COLO829 (cell line): ENCODE measurements at places on chromosomes 2 and 18.
A peak's percentile ranks its signal among the peaks of the same experiment; 100 is the strongest.

DNA sequence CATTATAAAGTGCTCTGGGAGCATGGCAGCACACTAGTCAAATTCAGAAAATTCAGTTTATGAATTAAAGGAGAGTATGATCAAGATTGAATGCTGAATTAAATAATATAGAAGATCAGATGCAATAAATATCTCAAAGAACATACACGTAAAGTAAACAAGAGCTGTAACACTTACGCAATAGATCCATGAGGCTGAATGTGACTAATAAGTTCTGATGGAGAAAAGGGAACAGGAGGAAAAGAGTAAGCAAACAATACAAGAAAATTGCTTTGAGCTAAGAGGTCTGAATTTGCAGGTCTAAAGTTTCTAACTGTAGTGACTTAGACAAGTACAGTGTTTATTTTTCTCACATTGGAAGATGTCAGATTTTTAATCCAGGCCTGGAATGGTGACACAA lies 646.7 kb upstream of the ZNF804A start:
- DNase-seq = no peak

GRCh38 chr18:61738042-61738441 lies 154.8 kb downstream of the RNF152 start:
- DNase-seq = peak; percentile 43

- no peak for DNase-seq
Measured at GRCh38 chr2:103615611-103616105, 853.8 kb downstream of the TMEM182 start.

GRCh38 chr2:218472988-218473387 lies 54.1 kb downstream of the VIL1 start:
- DNase-seq = no peak

DNA sequence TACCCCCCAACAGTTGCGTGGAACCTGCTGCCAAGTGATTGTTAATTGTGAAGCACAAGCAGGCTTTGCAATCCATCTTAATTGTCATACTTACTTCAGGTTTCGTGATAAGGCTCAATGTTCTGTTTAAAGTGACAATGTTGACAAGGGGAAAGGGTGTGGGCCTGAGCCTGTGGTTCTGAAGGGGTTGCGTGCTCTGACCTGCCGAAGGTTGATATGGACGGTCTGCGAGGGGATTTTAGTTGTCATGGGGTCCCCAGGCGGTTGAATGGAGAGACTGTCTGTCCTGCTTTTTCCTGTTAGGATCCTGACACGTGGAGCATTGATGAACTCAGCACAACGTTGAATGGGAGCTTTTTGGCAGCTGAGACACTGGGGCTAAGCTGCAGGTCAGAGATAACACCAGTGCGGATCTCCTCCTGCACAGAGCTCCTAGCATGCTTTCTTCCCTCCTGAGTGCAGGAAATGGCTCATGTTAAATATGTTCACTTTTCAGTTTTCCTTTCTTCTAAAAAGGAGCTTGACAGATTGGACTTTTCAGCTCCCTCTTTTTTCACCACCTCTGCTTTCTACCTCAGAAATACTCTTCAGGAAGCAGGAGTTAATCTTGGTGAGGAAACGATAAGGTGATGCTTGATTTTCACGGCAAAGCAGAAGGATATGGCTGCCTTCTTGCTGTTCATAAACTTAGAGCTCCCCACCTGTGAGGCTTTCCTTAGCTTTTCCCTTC lies 62.9 kb upstream of the ZEB2 start:
- no peak for DNase-seq

DNA sequence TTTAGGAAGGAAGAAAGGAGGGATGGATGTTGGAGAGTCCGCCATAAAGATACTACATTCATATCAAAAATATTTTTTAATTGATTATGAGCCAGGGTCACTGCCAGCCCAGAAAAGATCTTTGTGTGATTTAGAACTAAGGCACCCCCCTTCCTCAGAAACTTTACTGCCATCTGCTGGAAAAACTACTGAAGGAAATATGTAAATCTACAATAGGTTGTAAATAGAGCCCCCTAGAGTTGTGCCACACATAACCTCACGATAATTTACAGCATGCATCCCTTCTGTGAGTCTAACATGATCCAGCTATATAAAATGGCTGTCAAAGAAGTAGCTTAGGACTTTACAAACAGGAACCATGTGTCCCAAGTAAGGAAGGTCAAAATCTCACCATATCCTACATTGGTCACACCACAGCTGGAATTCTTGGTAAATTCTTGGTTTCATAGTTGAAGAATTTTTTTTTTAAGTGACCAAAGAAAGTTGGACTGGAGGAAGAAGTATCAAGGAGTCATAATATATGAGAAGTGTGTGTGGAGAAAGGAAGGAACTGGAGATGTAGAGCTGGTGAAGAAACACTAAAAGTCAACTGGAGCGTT lies 152.5 kb downstream of the CYP26B1 start:
- DNase-seq = no peak

DNA sequence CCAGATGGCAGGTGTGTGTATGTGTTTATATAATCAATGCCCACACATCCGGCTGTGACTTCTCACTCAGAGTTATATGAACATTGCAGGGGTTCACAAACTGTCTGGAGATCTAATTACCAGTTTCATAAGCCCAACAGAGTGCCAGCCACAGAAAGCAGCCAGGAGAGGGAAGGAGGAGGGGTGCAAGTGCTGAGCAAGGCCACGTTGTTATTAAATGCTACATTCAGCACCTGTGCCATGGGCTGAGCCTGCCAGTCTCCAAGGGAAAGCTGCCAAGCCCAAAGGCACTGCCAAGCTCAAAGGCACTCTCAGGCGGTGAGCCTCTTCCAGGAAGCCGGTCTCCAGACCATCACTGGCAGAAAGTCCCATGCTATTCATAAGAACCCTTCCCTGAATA lies 17.4 kb downstream of the XDH start:
- DNase-seq = no peak

DNA sequence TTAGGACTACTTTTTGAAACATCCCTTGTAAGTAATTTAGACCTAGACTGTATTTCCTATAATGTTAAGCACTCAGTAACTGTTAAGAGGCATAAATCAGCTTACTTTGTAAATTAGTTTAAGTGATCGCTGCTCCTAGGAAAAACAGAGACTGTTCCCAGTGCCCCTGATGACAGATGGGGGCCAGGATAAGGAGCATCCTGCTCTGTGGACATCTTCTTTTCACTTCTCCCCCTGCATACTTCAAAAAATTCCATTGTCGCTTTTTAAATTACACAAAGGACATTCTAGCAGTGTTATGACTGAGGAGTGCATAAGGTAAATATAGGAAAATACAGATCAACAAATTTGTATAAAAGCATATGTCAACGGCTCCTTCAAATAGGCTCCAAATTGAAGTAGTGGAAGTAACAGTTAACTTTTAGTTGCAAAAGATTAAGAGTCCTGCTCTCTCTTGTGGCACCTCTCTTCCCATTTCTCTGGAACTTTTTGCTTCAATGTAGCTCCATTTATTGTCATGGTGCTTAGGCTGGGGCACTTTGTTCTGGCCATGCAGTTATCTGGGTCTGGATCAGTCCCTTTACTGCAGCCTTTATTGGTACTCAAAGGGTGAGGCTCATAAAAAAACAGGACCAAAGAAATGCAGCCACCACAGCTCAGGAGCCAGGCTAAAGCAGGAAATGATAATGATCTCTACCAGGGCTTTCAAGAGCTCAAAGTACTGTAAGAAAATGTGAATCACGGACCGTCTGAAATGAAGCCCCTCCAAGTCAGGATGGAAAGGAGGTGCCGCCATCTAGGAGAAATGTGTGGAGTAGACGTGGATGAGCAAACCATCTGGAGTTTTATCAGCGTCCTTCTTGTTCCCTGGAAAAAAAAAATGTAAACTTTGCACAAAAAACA lies 162.1 kb upstream of the ZNF516 start:
- DNase-seq = no peak

GRCh38 chr2:128196471-128196931 lies 105.5 kb downstream of the UGGT1 start:
- no peak for DNase-seq

GRCh38 chr18:13565228-13565627 lies 161.1 kb downstream of the FAM210A start:
- DNase-seq = no peak

- no peak for DNase-seq
Measured at GRCh38 chr2:226671141-226671676, 128.4 kb downstream of the IRS1 start.

DNA sequence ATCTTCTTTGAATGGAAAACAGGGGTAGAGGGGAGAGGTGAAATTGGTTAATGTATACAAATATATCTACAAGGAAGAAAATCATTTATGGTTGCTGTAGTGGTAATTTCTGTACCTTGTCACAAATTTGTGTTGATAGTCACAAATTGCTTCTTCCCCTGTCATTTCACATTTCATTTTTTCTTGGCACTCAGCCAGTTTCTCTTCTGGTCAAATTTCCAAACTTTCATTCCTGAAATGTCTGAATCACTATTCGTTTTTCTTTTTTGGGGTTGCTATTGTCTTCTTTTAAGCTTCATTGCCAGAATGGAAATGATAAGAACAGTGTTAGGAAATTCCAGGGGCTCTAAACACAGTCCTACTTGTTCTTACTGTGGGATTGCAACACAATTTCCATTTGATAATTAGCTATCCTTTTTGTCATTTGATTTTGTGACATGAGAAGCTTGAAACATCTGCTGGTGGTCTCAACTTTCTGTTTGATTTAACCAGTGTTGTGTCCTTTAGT lies 136.0 kb upstream of the GCFC2 start:
- no peak for DNase-seq

DNA sequence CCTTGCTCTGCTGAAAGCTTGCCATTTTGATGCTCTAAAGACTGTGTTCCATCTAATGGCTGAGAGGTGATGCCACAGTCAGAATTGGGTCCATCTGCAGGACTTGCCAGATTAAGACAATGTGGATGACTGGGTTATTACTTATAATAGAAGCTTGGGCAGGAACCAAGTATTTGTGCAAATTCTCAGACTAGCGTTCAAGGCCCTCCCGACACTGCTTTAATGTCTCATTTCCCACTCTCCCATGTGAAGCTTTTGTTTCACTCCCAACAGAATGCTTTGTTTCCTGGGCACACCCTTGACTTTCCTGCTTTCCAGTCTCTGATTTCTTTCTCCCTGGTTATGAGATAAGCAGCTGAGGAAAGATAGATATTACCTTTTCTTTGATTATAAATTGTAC lies 215.8 kb downstream of the KCNS3 start:
- no peak for DNase-seq

DNA sequence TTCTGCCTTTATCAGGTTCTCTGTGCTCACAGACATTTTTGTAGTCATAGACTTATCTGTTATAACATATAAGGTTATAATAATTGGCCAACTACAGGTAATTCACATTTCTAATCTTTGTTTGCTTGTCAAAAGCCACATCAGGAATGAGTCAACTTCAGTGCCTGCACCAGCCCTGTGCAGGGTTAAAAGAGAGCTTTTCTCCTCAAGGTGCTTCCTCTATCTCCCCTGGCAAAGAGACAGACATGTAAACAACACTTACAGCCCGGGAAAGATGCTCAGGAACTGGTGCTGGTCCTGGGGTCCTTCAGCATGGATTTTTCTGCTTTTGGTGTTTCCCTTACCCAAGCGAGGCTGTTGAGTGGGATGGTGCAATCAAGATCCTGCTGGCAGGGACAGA lies 7.7 kb upstream of the EHD3 start:
- DNase-seq = no peak

- DNase-seq = no peak
Measured at GRCh38 chr2:241903121-241904010, 33.8 kb downstream of the RTP5 start.

DNA sequence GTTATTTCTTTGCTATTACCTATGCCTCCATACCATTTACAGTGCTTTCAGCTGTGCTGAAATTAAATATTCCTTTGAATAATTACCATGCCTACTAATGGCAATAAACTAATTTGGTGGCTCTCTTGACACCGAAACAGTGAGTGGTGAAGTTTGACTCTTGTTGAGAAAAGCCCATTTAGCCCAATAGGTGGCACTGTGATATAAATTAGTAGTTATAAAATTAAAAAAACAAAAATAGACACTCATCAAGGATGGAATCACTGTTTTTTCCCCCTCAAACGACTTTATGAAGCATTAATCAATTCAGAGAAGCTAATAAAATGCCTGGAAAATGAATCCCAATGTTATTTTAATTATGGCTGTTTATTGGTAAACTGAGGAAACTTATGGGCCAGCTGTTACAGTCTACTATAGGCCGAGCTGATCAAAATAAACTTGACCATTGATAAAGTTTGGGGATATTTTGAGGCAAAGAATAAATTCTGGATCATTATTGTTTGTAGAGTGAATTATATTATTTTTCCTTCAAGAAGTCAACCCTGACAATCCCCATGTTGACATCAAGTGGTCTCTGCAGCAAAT lies 339.6 kb downstream of the TRIB2 start:
- peak; percentile 28 for DNase-seq

GRCh38 chr2:72716601-72717000 lies 109.2 kb downstream of the EXOC6B start:
- no peak for DNase-seq

DNA sequence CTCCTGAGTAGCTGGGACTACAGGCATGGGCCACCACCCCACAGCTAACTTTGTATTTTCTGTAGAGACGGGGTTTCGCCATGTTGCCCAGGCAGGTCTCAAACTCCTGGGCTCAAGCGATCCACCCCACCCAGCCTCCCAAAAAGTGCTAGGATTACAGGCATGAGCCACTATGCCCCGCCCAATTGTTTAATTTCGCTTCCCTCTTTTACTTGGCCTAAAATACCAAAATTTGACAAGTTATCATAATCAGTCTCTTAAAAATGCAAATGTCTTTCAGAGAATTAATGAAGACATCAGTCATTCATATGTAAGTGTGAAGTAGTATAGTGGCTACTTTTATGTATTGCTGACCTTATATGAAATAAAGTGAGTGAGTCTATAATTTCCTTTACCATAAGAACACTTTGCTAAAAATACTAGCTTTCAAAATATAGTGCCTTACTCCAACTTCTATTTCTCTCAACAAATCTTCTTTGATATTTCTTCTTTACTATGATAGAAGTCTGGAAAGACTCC lies 9.8 kb downstream of the FBXO11 start:
- DNase-seq = no peak

DNA sequence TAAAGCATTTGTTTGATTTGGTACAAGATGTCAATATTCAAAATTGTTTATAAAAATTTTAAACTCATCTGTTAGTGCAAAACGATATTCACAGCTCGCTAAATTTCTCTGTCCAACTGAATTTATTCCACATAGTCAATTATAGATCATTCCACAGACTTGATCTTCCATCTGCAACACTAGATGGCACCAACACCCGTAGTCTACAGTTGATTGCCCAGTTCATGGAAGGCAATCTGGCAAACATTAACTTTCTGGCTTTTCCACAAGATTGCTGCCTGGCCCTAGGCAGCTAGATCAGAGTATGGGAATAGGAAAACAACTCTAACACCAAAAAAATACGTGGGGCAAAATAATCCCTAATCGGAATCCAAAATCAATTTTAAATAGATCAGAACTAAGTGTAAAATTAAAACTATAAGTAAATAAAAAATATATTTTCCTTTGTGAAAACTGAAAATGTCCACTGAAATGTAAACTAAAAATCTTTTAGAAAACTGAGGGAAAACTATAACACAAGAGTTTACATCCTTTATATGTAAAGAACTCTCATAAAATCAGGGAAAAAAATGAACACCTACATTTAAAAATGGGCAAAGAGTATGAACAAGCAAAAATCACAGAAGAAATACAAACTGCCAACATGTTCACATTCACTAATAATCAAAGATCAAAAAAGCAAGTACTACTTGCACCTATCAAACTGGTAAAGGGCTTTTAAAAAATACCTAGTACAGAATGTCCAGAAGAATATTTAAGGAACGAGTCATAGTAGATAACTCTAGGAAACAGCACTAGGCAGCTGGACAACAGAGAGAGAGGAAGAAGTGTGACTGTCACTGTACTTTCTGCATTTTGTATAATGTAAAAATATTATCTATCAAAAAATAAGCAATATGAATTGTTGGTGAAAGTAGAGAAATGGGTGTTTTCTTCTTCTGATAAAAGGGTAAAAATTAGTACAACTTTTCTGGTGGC lies 35.0 kb downstream of the RTN4 start:
- peak; percentile 32 for DNase-seq
